ENCODE measurements at places on chromosomes 2 and 18. TPM values are rescaled to one million over a fixed set of nuclear protein-coding genes. Genes with fewer than 3 reads are reported as not detected.

The IL18R1 gene
- total RNA-seq, result 24.0 TPM

The BCL11A gene
- total RNA-seq, result not detected

The NAT8 gene
- total RNA-seq, result not detected

The IMMT gene
- total RNA-seq, result 144 TPM

The CTAGE1 gene
- total RNA-seq, result not detected

- DNase-seq, result no peak
Observed at GRCh38 chr2:113812204-113812603, 55.8 kb upstream of the SLC35F5 start.

DNA sequence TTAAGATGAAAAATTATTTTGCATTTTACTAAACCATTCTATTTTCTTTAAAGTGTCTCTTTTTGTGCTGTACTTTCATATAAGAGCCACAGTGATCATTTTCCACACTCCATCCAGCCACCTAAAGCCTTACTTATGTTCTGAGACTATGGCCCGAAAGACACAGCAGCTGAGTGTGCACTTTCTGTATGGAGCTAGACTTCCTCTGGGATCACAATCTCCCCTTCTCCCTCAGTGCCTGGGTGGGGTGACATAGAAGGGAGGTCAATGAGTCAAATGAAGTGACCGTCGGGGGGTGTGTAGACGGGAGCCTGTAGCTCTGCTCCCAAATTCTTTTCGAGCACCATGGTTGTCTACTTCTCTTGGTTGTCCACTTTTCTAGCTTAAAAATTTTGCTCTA is 97.8 kb upstream of the ARL4C start:
- DNase-seq, result no peak

GRCh38 chr2:171147081-171147480 is 13.6 kb downstream of the TLK1 start:
- DNase-seq, result no peak

DNA sequence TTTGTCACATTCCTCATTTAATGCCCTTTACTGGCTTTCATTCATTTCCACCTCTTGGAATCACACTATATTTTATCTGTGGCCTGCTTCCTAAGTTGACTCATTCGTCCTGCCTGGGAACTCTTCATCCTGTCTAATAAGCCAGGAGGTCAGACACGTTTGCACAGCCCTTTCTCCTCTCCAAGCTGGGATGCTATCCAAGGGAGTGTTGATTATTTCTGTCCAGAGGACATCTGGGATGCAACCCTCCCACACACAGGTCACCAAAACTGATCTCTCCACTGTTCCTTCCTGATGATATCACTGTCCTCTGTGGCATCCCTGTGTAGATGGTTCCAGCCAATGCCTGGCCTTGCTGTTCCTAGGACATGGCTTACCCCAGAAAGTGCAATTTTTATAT is 79.8 kb upstream of the NOSTRIN start:
- no peak for DNase-seq

DNA sequence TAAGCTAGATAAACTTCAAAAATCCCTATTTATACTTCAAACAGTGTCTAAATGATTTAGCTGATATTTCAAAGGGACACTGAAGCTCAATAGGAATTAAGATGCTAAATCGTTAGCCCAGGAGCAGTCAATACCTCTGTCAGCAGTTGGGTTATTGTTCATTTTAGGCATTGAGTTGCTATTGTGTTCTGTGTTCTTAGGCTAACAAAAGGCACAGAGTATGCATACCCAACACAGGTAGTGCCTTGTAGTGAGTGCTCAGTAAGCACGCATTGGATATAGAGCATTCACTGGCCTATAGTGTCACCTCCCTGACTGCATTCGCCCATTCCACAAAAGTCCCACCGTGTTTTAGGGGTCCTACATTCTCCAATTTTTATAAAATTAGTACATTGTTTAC is 152.3 kb downstream of the PIK3C3 start:
- DNase-seq, result no peak

DNA sequence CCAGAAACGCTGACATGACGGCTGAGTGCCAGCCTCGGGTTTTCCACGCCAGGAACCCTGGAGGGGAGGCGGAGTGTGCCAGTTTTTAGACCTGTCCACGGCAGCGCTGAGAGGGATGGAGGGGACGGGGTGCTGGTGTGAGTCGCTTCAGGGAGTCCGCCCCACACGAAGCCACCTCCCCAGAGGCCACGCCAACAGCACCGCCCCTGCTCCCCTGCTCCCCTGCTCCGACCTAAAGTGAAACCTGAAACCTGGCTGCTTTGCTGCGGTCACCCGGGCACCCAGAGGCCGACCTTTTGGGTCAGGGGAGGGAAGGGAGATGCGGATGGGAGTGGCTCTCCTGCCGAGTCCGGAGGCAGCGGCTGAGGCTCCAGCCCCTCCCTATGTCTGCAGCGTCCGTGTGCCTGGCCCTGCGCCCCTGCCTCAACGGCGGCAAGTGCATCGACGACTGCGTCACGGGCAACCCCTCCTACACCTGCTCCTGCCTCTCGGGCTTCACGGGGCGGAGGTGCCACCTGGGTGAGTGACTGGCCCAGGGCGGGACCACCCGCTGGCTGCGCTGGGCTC is 38.1 kb downstream of the SNED1 start:
- DNase-seq, result peak; percentile 88

All from activated CD4-positive, alpha-beta memory T cell treated with anti-CD3 and anti-CD28 coated beads, Interleukin-2, amount 10 ng/mL, durations not matched to agents 7 days and 5 days (primary cell).